ENCODE measurements at places on chromosomes 16 and 17.

- DNase-seq: no peak
Measured at GRCh38 chr17:80106176-80106575, 4.8 kb downstream of the GAA start.

- no peak for DNase-seq
Measured at GRCh38 chr17:68562736-68563135, 38.4 kb downstream of the FAM20A start.

- DNase-seq: no peak
Measured at GRCh38 chr17:12867726-12868125, 78.4 kb downstream of the ARHGAP44 start.

DNA sequence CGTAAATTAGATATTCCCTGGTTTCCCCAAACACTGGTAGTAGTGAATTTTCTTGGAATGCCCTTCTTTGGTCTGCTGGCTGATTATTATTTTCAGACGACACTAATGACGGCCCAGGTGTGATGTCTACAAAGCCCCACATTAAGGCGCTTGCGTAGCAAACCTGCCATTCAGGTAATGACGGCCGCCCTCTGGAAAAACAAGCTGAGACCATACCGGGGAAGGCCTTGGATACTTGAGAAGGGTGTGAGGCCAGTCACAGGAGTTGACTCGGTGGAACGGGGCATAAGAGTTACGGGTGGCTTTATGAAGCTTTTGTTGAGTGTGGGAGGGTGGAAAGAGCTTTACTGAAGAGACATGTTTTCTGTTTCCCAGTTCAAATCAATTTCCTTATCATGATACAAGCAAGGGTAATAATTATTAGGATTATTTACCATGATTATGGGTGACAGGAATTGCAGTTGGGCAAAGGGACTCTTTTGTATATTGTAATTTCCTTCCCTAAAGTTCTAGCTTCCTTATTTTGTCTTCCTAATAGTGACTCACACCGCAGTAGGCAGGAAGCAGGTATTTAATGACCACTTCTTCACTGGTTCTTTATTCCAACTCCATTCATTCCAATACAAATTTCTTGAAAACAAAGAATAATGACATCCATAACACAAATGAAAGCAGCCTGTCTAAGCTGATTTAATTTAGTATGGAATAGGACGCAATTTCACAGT, 24.8 kb downstream of the KRT23 start:
- no peak for DNase-seq

DNA sequence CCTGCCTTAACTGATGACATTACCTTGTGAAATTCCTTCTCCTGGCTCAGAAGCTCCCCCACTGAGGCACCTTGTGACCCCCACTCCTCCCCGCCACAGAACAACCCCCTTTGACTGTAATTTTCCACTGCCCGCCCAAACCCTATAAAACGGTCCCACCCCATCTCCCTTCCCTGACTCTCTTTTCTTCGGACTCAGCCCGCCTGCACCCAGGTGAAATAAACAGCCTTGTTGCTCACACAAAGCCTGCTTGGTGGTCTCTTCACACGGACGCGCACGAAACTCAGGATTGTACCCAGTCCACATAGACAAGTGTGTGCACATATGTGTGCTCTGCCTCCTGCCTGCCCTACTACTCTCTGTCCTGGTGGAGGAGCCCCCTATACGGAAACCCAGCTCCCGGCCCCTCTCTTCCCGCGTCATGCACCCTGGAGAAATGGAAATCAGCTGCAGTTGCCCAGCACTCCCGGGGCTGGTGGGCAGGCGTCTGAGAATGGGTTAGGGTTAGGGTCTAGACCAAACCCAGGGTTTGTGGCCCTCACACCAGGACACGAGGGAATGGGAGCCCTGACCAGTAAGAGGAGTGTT, 2.4 kb upstream of the RHBDF1 start:
- no peak for DNase-seq

DNA sequence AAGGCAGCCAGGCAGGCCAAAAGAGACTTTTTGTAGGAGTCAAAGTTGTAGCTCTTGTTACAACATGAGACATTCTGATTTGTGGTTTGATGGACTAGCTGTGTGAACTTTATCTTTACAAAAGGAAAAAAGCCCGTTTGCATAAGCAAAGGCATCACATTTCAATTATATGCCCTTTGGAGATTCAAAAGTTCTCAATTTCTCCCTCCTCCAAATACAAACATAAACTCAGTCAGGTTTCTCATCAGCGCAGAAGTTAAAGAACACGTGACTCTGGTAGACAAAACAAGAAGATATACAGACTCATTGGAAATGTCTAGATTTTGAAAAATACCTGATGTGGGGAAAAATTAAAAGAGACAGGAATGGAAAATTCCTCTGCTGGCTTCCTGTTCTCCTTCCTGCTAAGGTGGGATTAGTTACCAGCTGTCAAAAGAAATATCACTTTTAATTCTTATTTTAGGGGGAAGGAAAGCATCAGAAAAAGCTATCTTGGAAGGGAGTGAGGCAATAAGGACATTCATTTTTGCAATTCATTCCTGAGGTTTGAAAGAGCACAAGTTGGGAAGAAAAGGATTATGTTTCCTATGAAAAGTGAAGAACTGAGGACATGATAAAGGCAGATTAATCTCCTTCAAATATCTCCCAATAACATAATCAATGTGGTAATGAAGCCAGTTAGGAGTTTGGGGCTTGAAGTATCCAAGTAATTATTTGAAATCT, 4.6 kb upstream of the KCNJ16 start:
- DNase-seq: no peak

DNA sequence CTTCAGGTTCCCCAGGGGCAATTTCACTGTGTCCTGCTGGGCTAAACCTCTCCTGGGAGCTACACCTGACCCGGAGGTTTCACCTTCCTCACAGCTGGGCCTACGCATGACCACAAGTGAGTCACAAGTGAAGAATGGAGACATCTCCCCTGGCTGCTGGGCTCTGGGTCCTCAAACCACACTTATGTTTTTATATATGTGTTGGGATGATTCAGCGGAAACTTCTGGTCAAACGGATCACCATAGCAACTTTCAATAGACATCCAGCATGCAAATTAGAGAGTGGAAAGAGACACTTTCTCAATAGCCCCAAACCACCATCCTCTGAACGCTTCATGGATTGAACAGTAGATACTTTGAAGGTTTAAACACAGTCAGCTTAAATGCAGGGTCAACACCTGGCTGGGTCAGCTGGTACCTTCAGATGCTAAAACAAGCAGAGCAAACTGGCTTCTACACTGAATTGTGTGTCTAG, 28.0 kb upstream of the MAF start:
- no peak for DNase-seq

DNA sequence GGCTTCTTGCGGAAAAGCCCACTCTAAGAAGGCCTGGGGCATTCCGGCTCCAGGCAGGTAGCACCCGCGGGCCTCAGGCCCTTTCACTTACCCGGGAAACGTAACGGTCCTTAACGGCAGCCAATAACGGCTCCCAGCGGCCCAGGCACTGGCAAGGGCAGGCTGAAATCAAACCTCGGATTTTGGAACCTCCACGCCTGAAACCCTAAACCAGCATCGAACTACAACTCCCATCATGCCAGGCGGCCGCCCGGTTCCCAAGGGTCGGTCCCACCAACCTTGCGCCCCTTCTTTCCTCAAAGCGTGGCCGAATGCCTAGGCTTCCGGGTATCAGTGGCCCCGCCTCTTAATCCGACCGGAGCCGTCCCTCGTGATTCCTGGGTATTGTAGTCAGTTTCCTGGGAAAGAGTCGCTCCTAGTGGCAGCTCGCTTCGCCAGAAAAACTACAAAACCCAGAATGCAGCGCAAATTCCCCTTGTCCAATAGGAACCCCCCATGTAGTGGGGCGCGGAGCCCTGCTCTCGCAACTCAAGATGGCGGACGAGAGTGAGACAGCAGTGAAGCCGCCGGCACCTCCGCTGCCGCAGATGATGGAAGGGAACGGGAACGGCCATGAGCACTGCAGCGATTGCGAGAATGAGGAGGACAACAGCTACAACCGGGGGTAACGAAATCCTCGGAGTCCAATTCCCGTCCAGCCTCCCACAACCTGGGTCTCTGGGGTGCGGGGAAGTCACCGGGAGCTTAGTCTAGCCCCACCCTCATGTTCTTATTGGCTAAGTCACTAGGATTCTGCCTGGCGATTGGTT, at the start of gene NMT1:
NMT1 (plus strand) TSS at position 521 of the 809 bp plus-strand sequence; CDS start at position 534, 13 bp downstream.
- DNase-seq: peak; percentile 96

- no peak for DNase-seq
Measured at GRCh38 chr16:2968368-2968737, 795 bp upstream of the PAQR4 start.

DNA sequence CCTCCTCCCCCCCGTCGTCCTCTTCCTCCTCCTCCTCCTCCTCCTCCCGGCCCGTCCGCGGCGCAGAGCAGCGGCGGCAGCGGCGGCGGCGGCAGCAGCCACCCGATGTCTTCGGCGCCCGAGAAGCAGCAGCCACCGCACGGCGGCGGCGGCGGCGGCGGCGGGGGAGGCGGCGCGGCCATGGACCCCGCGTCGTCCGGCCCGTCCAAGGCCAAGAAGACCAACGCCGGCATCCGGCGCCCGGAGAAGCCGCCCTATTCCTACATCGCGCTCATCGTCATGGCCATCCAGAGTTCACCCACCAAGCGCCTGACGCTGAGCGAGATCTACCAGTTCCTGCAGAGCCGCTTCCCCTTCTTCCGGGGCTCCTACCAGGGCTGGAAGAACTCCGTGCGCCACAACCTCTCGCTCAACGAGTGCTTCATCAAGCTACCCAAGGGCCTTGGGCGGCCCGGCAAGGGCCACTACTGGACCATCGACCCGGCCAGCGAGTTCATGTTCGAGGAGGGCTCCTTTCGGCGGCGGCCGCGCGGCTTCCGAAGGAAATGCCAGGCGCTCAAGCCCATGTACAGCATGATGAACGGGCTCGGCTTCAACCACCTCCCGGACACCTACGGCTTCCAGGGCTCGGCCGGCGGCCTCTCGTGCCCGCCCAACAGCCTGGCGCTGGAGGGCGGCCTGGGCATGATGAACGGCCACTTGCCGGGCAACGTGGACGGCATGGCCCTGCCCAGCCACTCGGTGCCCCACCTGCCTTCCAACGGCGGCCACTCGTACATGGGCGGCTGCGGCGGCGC, at the start of gene FOXF1:
FOXF1 (plus strand) TSS at position 63 of the 797 bp plus-strand sequence; CDS start at position 106, 43 bp downstream.
- peak; percentile 75 for DNase-seq

DNA sequence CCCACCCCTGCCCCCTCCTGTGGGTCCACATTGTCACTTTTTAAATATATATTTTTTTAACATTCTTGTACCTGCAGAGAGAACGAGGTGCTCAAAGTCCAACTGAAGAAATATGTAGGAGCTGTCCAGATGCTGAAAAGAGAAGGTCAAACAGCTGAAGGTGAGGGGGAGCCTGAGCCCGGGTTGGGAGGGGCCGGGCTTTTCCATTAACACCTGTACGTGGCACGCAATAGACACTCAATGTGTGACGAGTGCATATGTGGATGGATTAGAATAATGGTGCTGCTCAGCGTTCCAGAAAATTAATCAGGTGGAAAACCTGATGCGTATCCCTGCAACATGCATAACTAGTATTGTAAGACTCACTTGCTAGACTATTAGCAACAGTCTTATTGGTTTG, 223.0 kb downstream of the SNX29 start:
- DNase-seq: no peak

Measured in H1 (cell line).